ENCODE measurements at places on chromosomes 6 and 20. TPM values are rescaled to one million over a fixed set of nuclear protein-coding genes. Genes with fewer than 3 reads are reported as not detected.

DNA sequence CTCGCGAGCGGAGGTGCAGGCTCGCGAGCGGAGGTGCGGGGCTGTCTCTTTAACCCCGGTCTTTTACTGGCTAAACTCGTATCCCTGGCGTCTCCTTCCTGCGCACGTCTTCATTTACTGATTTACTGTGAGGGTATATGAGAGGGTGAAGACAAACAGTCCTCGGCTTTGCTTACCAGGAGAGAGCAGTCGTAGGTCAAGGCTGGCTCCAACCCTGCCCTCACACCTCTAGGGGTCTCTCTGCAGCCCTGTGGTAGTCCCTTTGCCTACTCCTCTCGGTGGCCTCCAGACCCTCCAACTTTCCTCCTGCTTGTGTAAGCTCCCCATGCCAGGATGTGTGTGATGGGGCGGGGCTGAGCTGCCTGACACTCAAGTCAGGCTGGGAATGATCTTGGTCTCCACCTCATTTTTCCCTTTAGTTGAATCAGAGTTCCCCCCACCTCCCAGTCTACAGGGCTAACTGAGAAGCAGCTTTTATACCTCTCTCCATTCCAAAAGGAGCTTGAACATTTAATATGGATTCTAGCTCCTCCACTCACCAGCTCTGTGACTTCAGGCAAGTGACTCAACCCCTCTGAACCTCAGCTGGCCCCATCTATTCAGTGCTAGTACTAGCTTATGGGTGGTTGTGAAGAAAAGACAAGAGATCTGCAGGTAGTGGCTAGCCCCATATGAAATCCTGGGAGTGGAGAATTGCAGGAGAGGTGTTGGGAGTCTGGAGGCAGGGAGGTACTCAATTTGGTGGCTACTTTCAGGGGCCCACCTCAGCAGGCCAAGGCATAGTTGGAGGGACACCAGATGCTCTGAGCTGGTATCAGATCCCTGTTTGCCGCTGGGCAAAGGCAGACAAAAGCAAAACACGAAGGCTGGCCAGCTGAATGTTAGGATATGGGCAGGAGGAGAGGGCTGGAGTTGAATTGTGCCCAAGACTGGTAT lies 902 bp downstream of the SLC29A1 start:
- DNase-seq: no peak

- DNase-seq: no peak
Observed at GRCh38 chr6:25219917-25220278, 59.3 kb upstream of the CARMIL1 start.

DNA sequence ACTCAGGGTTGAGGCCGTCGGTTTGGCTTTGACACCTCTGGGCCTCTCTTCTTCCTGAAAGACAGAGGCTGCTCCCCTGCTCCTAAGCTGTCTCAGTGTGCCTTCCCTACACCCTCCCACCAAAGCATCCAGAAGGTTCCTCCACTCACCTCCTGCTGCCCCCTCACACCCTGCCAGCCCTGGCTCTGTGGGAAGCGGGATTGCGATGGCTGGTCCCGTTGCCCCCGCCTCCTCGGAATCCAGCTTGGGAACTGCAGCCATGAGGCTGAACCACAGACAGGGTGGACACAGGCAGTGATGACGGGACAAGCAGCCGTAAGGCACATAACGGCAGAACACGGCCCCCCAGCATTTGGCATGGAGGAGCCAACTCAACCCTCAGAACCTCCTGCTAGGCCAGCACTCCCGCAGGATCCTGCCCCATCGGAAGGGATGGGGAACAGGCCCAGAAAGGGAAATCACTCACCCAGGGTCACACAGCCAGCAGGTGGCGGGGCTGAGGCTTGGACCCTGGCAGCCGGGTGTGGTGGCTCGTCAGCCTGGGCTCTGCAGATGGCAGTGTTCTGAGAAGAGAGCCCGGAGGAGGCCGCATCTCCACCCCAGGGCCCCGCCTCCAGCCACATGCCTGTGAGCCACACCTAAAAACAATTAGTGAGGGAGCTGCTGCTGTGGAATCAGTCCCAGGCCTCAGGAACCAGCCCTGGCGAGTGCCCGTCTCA lies 139.6 kb downstream of the PHACTR3 start:
- no peak for DNase-seq

GRCh38 chr20:9514461-9515213 lies at the start of gene LAMP5:
LAMP5 (plus strand) TSS chr20:9514590; CDS start chr20:9514853, 263 bp downstream.
- DNase-seq: no peak

DNA sequence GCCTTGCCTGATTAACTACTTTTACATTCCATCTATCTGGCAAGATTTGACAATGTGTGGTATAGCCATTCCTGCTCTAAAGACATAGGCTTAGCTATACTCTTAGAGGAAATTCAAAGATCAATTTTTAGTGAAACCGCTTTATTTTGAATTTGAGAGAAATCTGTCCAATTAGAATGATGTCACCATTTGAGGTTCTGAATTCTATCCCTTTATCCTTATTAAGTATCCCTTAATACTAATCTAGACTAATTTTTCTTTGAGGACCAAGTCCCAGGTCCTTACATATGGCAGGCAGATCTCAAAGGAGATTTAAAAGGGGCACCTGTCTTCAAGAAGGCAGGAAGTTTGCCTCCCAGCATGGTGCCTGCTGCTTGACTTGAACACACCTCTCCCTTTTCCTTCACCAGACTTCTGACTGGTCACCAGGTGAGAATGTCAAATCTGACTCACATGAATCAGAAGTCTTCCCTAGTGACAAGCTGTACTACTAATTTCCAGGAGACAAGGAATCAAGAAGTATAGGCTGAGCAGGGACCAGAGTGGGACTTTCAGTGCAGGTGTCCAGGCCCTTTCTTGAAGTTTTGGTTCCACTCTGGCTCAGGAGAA lies 15.0 kb upstream of the MRAP2 start:
- no peak for DNase-seq

CST2 gene
- not detected for total RNA-seq

SLC22A16 gene
- total RNA-seq: not detected

CALHM6 gene
- total RNA-seq: not detected

F13A1 gene
- total RNA-seq: not detected
